ENCODE measurements at places on chromosomes 7 and 10. TPM values are rescaled to one million over a fixed set of nuclear protein-coding genes. Genes with fewer than 3 reads are reported as not detected.

DNA sequence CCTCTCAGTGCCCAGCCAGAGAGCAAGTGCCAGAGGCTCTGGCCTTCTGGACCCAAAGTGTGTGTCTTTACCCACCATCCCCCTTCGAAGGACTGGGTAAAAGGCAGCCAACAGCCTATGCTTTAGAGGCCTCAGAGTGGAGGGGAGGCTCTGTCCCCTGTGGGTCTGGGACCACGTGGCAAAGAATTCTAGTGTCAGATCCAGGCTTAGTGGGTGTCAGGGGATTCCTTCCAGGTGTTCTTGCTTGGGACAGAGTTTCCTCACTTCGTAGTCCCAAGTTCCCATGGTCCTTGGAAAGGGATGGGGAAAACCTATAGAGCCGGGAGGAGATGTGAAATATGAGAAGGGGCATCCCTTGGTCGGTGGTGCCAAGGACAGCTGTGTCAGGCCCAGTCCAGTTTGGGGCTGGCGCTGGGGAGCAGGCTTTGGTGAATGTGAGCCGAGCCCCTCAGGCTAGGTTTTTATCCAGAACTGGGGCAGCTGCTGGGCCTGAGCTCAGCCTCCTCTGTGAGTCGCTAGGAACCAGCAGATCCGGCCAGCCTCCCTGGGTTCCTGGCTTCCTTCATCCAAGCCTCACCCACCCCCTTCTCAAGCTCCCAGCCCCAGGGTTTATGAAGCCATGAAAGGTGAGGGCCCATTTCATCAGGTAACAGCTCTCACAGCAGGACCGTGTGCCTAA is 71.2 kb downstream of the C10orf105 start:
- no peak for DNase-seq
- H3K4me1 ChIP-seq = peaks cover 2% of the 10 kb centered on the region
- no peaks in the 10 kb centered on the region for H3K36me3 ChIP-seq
- no peak overlapping the region for H3K4me3 ChIP-seq

GRCh38 chr7:151168003-151168786 is 701 bp upstream of the GBX1 start:
- peak overlapping the region; percentile 45 for H3K4me3 ChIP-seq
- no peak overlapping the region for H3K27ac ChIP-seq
- H3K27me3 ChIP-seq = peaks cover 45% of the 10 kb centered on the region
- H3K36me3 ChIP-seq = peaks cover 2% of the 10 kb centered on the region
- peaks cover 10% of the 10 kb centered on the region for H3K4me1 ChIP-seq

GRCh38 chr7:134375206-134375605 is 58.5 kb upstream of the SLC35B4 start:
- no peak overlapping the region for H3K27ac ChIP-seq
- no peak for DNase-seq
- H3K27me3 ChIP-seq = peaks cover 8% of the 10 kb centered on the region
- no peaks in the 10 kb centered on the region for H3K4me1 ChIP-seq

DNA sequence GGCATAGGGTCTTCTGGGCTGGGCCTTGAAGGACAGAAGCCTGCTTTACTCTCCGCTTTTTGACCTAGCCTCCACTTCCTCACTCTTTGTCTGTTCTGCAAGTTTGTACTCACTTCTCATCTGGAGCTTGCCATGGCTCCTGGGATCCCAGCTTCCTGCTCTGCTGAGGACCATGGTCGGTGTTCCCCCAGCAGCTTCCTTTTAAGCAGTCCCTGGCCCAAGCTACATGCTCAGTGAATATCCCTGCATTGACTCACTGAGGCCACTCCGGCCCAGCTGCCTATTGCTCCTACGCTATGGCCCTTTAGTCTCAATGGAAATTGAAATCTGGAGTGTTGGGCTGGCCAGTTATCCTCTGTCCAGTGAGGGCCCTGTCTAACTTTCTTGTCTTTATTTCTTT is 427.7 kb downstream of the RPS24 start:
- peaks cover 8% of the 10 kb centered on the region for H3K4me1 ChIP-seq
- H3K36me3 ChIP-seq = no peaks in the 10 kb centered on the region
- no peak overlapping the region for H3K27ac ChIP-seq
- no peak overlapping the region for H3K4me3 ChIP-seq
- DNase-seq = no peak

DNA sequence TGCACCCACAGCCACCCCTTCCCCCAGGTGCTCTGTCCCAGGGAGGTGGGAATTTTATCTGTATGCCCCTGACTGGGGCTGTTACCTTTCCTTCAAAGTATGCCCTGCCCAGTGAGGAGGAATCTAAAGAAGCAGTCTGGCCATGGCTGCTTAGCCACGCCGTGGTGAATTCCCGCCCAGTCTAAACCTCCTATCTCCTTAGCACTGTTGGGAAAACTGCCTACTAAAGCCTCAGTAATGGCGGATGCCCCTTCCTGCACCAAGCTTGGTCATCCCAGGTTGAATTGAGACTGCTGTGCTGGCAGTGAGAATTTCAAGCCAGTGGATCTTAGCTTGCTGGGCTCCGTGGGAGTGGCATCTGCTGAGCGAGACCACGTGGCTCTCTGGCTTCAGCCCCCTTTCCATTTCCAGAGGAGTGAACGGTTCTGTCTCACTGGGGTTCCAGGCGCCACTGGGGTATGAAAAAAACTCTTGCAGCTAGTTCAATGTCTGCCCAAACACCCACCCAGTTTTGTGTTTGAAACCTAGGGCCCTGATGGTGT is 87.2 kb downstream of the ABCC2 start:
- H3K27ac ChIP-seq = no peak overlapping the region
- peak overlapping the region; percentile 78 for H3K4me3 ChIP-seq
- H3K4me1 ChIP-seq = peaks cover 7% of the 10 kb centered on the region
- peaks cover 6% of the 10 kb centered on the region for H3K36me3 ChIP-seq

- H3K27ac ChIP-seq = no peak overlapping the region
- peaks cover 20% of the 10 kb centered on the region for H3K27me3 ChIP-seq
- no peak overlapping the region for H3K4me3 ChIP-seq
- no peaks in the 10 kb centered on the region for H3K4me1 ChIP-seq
These were observed 4.6 kb downstream of the GARIN1A start for GRCh38 chr7:128676665-128677064.

DNA sequence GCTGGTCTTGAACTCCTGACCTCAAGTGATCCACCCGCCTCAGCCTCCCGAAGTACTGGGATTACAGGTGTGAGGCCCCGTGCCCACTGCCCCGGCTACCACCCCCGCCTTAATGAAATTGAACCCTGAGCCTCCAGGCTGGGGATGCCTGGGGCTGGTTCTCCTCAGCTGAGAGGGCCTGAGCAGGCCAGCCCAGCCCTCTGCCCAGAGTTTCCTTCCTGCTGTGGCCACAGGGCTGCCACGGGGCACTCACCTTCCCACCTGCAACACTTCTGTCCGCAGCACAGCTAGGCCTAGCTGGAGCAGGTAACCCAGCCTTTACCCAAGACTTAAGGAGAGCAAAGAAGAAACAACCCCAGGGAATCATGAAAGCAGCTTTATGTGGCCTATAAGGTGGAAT is 78.1 kb upstream of the ANLN start:
- no peaks in the 10 kb centered on the region for H3K36me3 ChIP-seq
- no peak for DNase-seq
- peaks cover 3% of the 10 kb centered on the region for H3K4me1 ChIP-seq
- H3K27ac ChIP-seq = no peak overlapping the region
- no peak overlapping the region for H3K4me3 ChIP-seq

- no peak overlapping the region for H3K27ac ChIP-seq
- peaks cover 17% of the 10 kb centered on the region for H3K36me3 ChIP-seq
- no peaks in the 10 kb centered on the region for H3K4me1 ChIP-seq
- H3K4me3 ChIP-seq = no peak overlapping the region
- no peak for DNase-seq
These were observed 421.5 kb upstream of the LRRN3 start for GRCh38 chr7:110669410-110669809.

GRCh38 chr7:96337519-96337918 is 15.6 kb upstream of the SLC25A13 start:
- no peaks in the 10 kb centered on the region for H3K4me1 ChIP-seq
- H3K27me3 ChIP-seq = peaks cover 11% of the 10 kb centered on the region
- DNase-seq = no peak
- H3K36me3 ChIP-seq = no peaks in the 10 kb centered on the region

DNA sequence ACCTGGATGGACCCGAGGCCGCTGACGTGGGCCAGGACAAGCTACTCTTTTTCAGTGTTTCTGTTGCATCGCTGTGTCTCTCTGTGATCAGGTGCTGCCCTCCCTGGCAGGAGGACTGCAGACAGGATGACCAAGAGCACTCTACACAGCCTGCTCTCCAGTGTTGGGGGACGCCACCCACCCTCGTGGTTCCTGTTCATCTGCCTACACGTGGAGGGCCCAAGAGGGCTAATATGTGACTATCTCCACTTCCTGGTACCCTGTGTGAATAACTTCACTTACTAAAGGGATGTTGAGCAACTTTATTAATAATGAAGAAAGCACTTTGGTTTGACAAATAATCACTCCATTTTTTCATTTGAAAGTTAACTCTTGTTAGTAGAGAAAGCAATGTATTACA is 101.3 kb downstream of the EGFR start:
- H3K36me3 ChIP-seq = no peaks in the 10 kb centered on the region
- no peak overlapping the region for H3K27ac ChIP-seq
- no peak overlapping the region for H3K4me3 ChIP-seq
- no peaks in the 10 kb centered on the region for H3K4me1 ChIP-seq
- DNase-seq = no peak

GRCh38 chr7:150939052-150939451 is 39.1 kb downstream of the KCNH2 start:
- no peaks in the 10 kb centered on the region for H3K36me3 ChIP-seq
- peaks cover 24% of the 10 kb centered on the region for H3K27me3 ChIP-seq
- H3K4me1 ChIP-seq = peaks cover 27% of the 10 kb centered on the region
- H3K4me3 ChIP-seq = no peak overlapping the region

- no peak overlapping the region for H3K4me3 ChIP-seq
- H3K4me1 ChIP-seq = peaks cover 3% of the 10 kb centered on the region
- H3K27ac ChIP-seq = no peak overlapping the region
- peaks cover 8% of the 10 kb centered on the region for H3K27me3 ChIP-seq
- DNase-seq = no peak
- no peaks in the 10 kb centered on the region for H3K36me3 ChIP-seq
These were observed 168.6 kb downstream of the NRP1 start for GRCh38 chr10:33165911-33166310.

DNA sequence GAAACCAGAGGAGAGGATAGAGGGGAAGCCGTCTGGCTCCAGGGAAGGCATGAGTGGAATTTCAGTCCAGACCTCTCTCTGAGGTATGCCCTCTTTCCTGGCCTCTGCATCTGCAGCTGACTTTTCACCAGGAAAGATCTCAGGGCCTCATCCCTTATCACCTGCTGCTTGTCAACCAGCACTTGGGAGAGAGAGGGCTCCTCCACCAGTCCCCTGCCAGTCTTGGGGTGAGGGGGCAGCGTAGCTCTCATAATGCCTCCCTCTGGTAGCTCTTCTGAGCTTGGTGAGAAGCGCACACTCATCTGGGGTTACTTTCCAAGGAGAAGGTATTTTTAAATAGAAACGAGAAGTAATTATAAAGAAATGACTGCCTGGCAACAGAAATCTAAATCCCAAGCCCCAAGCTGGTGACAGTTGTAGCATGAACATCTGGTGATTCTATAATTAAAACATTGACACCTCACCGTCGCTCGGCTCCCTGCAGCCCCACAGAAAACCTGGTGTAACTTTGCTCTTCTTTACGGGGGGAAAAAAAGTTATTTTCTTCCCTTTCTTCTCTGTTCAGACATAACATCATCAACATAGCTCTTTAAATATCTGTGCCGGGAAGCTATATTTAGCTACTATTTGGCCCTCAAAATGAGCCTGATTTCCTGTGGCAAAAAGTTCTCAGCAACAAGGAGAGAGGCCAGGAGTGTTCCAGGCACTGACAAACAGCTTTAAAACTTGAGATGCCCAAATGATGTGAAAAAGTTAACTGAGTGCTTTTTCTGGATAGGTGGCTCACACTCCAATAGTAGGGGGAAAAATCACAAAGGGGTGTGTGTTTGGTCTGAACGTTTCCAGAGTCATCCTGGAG is 26.9 kb downstream of the HIP1 start:
- H3K27ac ChIP-seq = no peak overlapping the region
- DNase-seq = no peak
- peaks cover 9% of the 10 kb centered on the region for H3K4me1 ChIP-seq
- H3K27me3 ChIP-seq = peaks cover 16% of the 10 kb centered on the region
- H3K36me3 ChIP-seq = peaks cover 3% of the 10 kb centered on the region

DNA sequence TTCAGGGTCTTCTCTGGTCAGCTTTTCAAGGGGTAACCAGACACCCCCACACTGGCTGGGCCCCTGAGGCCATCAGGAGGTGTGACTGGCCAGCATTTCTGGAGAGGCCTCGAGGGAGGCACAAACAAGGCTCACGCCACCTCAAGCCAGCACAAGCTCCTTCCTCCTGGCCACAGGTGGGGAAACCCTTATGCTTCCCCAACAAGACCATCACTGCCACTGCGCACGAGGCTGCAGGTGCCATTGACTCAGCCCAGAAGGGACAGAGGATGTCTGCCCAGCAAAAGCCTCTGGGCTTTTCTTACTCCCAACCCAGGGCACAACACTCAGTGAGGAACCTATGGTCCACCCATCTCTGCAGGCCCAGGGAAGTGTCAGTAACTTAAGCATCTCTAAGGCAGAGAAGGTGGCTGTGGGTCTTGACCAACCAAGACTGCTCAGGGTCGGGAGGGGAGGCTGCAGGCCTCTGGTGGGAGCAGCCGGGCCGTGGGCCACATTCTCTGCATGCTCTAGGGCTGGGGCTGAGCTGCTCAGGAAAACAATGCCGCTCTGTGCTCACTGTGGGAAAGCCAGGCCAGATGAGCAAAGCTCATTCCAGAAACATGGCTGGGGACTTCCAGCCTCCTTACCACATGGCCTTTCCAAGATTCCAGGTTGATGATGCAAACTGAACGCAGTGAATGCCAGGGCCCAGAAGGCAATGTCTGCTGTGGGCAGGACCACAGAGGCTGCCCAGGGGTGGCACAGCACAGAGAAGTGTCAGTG is 24.2 kb upstream of the RASSF4 start:
- no peaks in the 10 kb centered on the region for H3K36me3 ChIP-seq
- peak overlapping the region; percentile 11 for H3K4me3 ChIP-seq
- peaks cover 6% of the 10 kb centered on the region for H3K27me3 ChIP-seq
- no peak for DNase-seq

GRCh38 chr7:151424799-151425198 is 15.0 kb upstream of the WDR86 start:
- DNase-seq = no peak
- H3K27me3 ChIP-seq = peaks cover 13% of the 10 kb centered on the region
- no peak overlapping the region for H3K27ac ChIP-seq
- no peak overlapping the region for H3K4me3 ChIP-seq

- no peaks in the 10 kb centered on the region for H3K36me3 ChIP-seq
- no peak overlapping the region for H3K4me3 ChIP-seq
- no peaks in the 10 kb centered on the region for H3K4me1 ChIP-seq
- peak; percentile 2 for DNase-seq
- no peaks in the 10 kb centered on the region for H3K27me3 ChIP-seq
These were observed 161.0 kb downstream of the GRID1 start for GRCh38 chr10:86205306-86206239.

GRCh38 chr10:6674291-6674690 is 94.2 kb upstream of the PRKCQ start:
- no peak for DNase-seq
- H3K4me1 ChIP-seq = peaks cover 4% of the 10 kb centered on the region
- H3K36me3 ChIP-seq = no peaks in the 10 kb centered on the region
- H3K27me3 ChIP-seq = peaks cover 32% of the 10 kb centered on the region
- H3K27ac ChIP-seq = no peak overlapping the region

The CUBN gene
- total RNA-seq = 3.2 TPM

The GPAM gene
- total RNA-seq = 7.8 TPM

The SKIDA1 gene
- total RNA-seq = 0.58 TPM

The PLAC9 gene
- total RNA-seq = not detected

The OR2A12 gene
- not detected for total RNA-seq

The RBP4 gene
- not detected for total RNA-seq

The MYO3A gene
- total RNA-seq = not detected

The GRIFIN gene
- not detected for total RNA-seq

The ENO4 gene
- total RNA-seq = not detected

The SYT15B gene
- 0.47 TPM for total RNA-seq

The CYP26A1 gene
- total RNA-seq = not detected

The NKX2-3 gene
- not detected for total RNA-seq
